Activated gamma-delta T cell treated with Interleukin-2 at 50 U/mL for 16 hours (primary cell): ENCODE measurements at places on chromosomes 3 and 15.

- peak; percentile 48 for DNase-seq
These were observed 79.8 kb downstream of the RHCG start for GRCh38 chr15:89416339-89417183.

DNA sequence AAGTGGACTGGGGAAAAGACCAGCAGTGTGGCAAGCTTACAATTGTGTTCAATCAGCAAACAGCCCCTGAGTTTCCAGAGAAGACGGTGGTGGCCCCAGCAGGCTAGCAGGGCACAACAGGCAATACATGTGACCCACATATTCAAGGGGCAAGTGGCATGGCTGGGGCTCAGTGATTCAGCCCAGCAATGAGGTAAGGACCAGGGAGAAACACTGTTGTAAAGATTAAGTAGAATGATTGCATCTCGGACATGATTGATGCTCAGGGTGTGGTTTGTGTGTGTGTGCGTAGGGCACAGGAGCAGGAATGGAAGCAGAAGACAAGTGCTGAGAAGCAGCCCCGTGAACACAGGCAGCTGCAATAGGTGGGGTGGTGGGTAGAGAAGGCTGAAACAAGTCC is 37.9 kb downstream of the KLHL6 start:
- no peak for DNase-seq

GRCh38 chr15:92599394-92599970 is 56.1 kb downstream of the FAM174B start:
- DNase-seq: no peak

DNA sequence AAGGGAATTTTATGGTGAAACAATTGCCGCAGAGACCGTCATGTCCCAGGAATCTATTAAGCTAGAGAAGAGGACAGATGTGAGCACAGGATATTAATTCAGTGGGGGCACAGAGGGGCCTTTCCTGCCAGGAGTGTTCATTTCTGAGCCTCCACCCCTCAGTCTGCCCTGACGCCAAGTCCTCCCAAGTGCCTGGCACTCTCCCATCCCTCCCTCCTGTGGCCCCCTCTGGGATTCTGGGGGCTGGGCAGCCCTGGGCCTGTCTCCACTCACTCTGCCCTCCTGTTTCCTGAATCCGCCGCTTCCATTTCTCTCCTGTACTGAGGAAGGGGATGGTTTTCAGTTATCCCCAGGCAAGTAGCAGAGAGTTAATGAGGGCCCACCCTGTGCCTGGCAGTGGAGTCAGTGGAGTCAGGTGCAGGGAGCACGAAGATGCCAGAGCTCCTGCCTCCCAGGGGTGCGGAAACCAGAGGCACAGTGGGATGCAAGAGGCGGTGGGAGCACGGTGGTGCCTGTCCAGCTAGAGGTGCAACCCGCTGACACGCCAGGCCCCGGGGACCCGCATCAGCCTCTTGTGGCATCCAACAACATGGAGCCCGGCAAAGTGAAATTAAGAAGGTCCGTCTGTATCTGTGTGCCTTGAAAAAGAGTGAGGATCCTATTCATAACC is 212.5 kb downstream of the XXYLT1 start:
- no peak for DNase-seq

GRCh38 chr15:68383161-68384074 is 48.5 kb downstream of the ITGA11 start:
- peak; percentile 36 for DNase-seq

DNA sequence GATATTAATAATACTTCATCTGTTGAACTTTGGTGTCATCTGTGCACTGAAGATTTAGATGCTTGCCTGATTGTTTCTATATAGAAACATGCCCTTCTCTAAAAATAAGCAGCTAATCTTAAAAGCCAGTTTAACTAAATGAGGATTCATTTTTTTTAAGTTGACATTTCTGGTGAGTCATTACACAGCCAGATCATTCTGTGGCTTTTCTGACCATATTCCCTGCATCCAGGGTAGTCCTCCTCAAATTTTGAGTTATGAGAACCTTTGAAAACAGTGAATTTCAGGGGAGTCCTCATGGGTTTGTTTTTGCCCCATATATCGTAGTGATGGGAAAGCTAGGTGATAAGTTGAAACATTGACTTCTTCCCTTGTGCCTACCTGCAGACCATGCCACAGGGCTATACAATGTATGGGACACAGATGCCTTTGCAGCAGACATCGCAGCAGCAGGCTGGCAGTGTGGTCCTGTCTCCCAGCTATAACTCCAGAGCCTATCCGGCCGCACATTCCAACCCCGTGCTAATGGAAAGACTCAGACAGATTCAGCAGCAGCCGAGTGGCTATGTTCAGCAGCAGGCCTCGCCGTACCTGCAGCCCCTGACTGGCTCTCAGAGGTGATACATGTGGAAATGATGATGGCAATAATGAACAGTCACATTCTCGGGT is 26.5 kb upstream of the P2RY12 start:
- DNase-seq: no peak

- DNase-seq: no peak
These were observed 284.4 kb downstream of the FOXP1 start for GRCh38 chr3:71299160-71299559.

GRCh38 chr15:70589221-70589620 is 174.1 kb downstream of the UACA start:
- DNase-seq: no peak

DNA sequence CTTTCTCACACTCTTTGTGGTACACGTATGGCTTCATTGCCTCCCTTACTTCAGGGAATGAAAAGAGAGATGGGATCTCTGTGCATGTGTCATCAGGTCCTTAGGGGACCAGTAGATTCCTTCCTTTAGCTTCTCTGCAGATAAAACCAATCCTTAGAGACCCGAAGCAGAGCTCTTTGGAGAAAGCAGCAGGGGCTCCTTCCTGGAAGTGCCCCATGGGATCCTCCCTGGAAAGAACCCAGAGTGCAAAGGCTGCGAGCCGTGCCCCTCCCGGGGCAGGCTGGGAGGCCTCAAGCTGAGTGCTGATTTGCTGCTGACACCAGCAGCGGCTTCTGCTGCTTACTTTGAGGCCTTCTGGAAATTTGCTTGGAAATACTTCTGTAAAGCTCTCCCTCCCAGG is 328.6 kb upstream of the RGMA start:
- DNase-seq: no peak

DNA sequence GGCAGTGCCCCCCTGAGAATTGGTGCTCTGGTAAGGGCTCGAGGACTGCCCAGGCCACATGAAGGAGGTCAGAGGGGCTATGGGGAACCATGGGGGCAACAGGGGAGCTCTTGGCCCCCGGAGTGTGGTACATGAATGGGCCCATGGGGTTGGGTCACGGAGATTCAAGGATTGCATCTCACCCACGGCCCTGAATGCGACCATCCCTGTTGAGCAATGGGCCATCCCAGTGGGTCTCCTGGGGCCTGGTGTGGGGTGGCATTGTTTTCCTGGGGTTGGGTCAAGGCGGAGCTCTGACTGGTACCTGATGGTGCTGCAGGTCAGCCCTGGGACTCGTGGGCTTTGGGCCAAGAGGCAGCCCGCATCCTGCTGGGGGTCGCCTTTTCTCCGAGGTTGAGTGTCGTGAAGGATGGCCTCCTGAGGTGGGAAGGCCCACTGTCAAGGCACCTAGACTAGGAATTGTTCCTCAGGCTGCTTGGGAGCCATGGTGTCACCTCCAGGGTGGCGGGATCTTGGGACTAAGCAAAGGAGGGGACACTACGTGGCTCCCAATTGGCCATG is 198.3 kb downstream of the UBE3A start:
- DNase-seq: peak; percentile 1

DNA sequence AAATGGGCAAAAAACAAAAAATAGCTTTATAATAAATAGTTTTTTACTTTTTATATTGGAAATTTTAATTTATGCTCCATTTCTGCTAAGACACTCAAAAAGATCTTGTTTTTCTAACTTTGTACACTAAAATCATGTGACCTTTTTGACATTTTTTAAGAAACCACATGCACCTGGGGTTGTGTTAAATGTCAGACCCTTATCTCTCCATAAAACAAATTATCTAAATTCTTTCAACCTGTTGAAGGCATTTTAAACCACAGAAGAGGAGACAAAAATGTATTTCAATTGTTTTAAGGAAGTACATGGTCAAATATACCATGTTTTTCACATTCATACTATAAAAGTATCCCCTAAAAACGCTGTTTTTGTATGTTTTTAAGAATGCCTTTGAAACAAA is 29.2 kb downstream of the IFT80 start:
- DNase-seq: no peak

DNA sequence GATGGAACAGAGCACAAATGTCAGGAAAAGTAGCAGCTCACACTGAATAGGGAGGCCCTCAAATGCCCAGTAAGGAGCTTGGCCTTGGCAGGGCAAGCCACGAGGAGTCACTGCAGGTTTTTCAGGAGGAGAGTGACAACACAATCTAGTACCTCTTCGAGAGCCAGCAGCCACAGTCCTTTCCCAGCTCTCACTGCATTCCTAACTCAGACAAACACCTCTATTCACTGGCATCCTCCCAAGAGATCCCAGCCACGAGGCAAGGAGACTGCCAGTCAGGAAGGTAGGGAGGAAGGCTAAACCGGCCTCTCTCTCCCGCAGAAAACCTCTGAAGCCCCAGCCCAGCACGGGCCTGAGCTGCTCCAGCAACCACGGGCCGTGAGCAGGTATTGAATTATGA is 146.0 kb upstream of the SMAD3 start:
- no peak for DNase-seq
